SHP77 (cell line): ENCODE measurements at places on chromosomes 3 and 15.

- no peak for DNase-seq
These were observed 138.8 kb downstream of the SMAD6 start for GRCh38 chr15:66840615-66841390.

DNA sequence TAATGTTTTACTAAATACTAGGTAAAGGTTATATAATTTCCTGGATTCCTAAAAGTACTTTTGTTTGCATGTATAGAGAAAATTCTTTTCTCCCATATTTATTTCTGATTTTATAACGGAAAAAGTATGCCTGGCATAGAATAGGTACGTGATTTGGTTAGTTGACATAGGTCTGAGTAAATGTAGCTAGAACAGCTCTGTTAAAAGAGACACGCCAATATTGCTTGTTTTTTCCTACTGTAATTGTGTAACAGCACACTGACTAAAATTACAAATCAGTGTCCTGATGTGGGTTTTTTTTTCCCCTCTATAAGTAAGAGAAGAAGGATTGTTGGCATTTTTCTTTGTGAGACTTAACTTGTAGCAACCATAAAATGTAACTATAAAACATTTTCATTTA lies 26.7 kb downstream of the KLHL24 start:
- no peak for DNase-seq

DNA sequence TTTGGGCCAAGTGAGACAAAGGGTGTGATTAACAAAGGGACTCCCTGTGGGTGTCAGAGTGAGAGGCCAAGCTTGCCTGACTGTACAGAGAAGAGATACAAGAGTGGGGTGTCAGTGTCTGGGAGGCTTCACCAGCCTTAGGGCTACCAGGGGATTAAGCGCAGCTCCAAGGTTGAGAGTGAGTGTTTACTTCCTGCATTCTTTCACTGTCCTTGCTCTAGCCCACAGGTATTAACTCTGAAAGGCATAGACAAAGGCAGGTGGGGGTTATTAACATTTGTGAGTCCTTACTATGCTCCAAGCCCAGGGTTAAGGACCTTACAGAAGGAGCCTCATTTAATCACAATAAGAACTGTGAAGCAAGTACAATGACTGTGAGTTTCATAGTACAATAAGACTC lies 107.6 kb downstream of the IL20RB start:
- no peak for DNase-seq

GRCh38 chr3:3800685-3801493 lies 1.7 kb downstream of the LRRN1 start:
- no peak for DNase-seq

- no peak for DNase-seq
These were observed 11.0 kb upstream of the ARL14 start for GRCh38 chr3:160665784-160666526.

GRCh38 chr3:127762077-127762786 lies 60.1 kb downstream of the MGLL start:
- peak; percentile 35 for DNase-seq

- DNase-seq, result no peak
These were observed 18.5 kb upstream of the CTXND1 start for GRCh38 chr15:80270472-80270871.

DNA sequence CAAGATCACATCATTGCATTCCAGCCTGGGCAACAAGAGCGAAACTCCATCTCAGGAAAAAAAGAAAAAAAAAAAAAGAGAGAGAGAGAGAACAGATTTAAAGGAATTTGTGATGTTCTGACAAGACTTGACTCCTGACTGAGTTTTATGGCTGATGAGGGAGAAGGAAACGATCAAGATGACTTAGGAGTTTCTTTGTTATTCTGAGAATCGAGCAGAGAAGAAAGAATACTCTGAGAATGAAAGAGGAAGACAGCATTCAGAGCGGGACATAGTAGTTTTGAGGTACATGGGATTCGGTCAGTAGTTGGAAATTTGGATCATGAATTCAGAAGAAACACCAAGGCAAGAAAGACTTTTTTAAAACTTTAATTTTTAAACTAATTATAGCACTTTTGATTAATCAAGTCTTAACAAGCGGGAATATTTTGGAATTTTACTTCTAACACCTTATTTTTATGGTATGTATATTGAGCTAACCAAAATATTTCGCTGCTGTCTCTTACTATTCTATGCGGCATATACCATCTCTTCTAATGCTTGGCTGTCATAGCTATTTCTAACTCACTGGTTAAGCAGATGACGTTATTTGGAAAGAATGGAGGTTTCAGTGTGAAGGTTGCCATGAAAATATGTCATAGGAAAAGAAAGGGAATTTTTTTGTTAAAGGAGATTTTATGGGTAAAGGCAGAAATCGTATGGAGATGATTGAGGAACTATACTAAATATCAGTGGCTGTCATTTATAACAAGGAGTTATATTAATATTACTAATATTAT lies 644.1 kb downstream of the RBMS3 start:
- DNase-seq, result no peak

DNA sequence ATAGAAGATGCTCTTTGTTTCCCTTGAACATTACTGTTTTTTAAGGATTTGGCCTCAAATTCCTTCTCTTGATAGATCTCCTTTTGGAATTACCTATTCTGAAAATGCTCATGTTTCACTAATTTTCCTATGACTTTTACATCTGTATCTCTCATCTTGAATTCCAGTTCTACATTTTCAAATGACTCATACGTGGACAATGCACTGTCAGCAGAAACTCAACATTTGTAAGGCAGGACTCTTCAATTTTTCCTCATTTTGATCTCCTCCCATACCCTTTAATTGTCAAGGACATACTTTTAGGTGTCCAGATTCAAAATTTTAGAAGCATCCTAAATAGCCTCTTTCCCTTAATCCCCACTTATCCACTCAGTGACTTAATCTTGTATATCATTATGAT lies 341.0 kb upstream of the RASGRP1 start:
- no peak for DNase-seq

DNA sequence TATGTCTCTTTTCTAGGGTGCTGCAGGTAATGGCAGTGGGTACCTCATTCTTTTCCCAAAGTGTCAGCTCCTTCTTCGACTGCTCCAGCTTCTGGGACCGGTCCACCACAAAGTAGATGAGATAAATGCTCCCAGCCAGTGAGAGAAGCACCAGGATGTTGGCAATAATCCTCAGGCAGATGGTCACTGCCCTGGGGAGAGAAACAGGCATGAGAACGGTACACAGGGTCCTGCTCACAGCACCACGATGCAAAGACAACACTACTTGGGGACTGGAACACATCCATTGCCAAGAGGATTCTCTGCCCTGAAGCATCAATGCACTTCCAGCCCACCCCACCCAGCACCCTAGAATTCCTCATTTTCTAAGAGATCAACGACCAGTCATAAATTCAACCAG lies 22.4 kb downstream of the TMC3 start:
- DNase-seq, result no peak

- DNase-seq, result no peak
These were observed 275.9 kb downstream of the FAM43A start for GRCh38 chr3:194961571-194961970.

- DNase-seq, result no peak
These were observed 119.9 kb downstream of the LMLN start for GRCh38 chr3:198079771-198080520.

DNA sequence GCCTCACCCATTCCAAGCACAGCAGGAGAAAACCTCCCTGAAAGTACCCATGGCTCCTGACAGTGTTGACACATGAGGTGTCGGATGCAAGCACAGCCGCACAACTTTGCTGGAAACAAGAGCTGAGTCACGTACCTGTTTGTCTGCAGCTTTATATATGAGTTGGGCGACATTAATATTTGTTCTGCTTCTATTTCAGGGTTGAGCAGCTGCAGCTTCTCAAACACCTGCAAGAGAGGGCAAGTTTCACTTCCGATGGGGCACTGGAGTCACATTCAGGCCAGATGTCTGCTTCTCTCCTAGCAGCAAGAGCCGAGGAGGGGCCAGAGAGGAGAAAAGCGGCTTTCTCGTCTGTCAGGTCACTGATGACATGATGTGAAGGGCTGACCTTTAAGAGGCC lies 88.0 kb downstream of the NUP210 start:
- DNase-seq, result peak; percentile 90

DNA sequence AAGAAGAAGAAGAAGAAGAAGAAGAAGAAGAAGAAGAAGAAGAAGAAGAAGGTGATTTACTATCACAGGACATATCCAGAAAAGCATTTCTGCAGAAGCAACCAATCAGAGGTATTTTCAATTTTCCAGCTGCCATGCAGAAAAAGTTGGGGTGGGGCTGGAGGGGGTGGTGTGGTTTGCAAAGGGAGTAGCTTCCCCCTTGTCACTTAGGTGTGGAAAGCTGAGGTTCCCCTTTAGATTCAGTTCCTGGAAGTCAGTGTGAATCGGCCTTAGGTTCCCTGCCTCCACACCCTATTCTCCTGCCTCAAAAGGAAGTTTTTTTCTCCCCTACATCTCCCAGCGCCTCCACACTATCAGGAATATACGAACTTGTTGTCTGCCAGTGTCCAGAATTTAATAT lies 276.7 kb upstream of the ARRDC4 start:
- DNase-seq, result no peak

DNA sequence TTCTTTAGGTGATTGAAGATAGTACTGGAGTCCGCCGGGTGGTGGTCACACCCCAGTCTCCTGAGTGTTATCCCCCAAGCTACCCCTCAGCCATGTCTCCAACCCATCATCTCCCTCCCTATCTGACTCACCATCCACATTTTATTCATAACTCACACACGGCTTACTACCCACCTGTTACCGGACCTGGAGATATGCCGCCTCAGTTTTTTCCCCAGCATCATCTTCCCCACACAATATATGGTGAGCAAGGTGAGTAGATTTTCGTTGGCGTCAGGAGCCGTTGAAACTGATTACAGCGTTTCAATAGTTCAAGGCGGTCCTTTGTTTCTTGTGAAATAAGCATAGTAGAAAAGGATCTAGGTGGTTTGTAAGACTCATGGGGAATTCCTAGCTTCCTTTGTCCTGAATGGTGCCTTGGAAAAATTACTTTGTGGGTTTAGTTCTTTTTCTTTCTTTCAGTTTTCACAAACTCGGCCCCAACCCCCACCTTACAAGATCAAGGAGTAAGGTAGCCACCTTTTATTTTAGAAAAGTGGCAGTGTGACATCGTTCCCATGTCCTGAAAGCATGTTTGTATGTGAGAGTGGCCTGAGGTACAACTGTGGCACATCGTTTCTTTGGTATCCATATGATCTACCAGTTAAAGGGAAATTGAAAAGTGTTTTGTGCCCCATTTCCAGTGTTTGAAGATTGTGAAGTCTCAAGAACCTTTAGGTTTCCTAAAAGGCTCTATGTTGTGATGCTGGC lies 200.6 kb downstream of the GHSR start:
- no peak for DNase-seq

DNA sequence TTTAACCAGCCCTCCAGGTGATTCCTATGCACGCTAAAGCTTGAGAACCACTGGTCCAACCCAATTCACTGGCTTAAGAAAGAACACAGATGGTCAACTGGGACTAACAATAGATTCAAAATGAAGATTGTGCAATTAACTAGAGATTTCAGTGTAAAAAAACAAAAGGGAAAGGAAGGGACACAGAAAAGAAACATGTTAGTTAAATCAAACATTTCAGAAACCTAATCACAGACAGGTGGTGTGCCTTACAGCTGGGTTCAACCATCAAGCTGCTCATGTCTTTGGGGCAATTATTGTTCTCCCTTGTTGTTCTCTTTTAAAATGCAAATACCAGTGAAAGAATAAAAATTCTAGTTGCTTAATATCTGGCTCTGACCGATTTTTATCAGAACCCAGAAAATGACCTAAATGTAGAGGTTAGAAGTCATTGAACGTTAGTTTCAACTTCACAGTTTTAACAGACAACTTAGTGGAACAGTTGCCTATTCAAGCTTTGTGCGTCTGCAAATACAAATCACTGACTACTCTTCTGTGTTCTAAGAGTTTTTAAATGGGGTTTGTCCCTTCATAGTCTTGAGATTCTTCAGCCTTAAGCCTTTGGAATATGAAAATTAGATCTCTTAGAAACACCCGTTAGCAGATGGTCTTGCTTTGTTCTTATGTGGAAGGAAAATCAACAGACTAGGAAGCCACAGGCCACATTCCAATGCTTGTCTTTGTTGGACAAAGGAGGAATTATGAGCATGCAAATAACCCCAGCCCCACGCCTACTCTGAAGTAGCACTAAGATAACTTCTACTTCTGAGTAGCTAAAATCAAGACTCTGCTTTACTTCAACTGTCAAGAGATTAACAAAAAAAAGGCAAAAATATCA lies 223.4 kb downstream of the ATP8B4 start:
- no peak for DNase-seq

DNA sequence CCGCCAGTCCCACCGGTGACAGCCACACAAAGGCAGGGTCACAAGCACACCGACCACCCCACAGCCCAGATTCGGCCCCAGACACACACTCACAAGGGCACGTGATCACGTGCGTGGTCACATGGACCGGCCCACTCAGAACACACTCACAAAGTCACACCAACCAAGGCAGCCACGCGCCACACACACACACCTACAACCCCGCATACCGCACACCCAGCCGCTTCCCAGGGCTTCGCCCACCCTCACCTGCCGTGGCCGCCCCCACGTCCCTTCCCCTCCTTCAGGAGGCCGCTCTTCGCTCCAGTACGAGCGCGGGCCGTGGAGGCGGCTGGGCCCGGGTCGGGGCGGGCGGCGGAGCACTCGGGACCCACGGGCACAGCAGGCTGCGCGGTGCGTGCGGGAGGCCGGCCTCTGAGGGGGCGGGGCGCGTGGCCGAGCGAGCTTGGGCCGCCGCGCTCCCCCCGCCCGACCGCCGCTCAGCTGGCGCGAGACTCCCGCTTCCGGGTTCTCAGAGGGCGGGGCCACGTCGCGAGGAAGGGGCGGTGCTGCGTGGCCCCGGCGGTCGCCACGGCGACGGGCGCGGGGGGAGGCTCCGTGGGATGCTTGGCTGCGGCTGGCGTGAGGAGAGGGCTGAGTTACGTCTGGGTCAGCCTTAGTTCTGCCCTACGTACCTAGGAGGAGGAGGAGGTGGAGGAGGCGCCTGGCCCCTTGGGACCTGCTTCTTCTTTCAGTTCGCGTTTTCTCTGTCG lies at the start of gene SPG21:
Gene SPG21 (minus strand): TSS at position 499 of the 752 bp plus-strand sequence. CDS start 6,345 bp downstream, outside the sequence.
- peak; percentile 92 for DNase-seq

- DNase-seq, result no peak
These were observed 15.6 kb upstream of the CAPN3 start for GRCh38 chr15:42343596-42344232.

DNA sequence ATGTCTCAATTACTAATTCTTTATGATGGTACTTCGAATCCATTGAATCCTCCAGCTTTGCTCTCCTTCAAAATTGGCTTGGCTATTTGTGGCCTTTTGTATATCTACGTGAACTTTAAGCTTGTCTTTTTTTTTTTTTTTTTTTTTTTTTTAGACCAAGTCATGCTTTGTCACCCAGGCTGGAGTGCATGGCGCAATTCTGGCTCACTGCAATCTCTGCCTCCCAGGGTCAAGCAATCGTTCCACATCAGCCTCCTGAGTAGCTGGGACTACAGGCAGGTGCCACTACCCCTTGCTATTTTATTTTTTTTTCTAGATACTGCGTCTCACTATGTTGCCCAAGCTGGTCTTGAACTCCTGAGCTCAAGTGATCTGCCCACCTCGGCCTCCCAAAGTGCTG lies 7.7 kb upstream of the DIPK2A start:
- no peak for DNase-seq

GRCh38 chr3:160331127-160331937 lies 67.7 kb downstream of the IFT80 start:
- DNase-seq, result no peak
